ENCODE measurements at places on chromosomes 11 and 22.

GRCh38 chr22:44947846-44948245 lies 62.0 kb downstream of the PHF21B start:
- no peak for DNase-seq

DNA sequence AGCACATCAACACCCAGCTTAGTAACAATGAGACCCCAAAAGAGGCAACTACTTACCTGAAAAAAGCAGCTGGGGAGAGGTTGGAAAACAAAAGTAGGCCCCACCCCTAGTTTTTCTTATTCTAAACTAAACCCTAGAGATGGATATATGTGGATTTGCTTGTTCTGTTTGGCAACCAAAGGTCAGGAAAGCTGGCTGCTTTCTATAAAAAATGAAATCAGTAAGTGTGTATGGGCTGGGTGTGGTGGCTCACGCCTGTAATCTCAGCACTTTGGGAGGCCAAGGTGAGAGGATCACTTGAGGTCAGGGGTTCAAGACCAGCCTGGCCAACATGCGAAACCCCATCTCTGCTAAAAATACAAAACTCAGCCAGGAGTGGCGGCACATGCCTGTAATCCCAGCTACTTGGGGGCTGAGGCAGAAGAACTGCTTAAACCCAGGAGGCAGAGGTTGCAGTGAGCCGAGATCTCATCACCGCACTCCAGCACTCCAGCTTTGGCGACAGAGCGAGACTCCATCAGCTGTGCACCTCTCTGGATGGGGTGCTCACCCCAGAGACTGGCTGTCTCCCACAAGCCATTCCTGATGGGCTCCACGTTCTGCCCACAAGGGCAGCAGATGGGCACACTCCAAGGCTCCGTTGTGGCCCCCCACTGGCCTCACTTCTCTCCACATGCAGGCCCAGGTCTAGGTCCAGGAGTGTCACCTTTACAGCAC lies 30.0 kb downstream of the PACSIN2 start:
- no peak for DNase-seq

GRCh38 chr22:47155131-47155885 lies 392.9 kb downstream of the TBC1D22A start:
- no peak for DNase-seq

DNA sequence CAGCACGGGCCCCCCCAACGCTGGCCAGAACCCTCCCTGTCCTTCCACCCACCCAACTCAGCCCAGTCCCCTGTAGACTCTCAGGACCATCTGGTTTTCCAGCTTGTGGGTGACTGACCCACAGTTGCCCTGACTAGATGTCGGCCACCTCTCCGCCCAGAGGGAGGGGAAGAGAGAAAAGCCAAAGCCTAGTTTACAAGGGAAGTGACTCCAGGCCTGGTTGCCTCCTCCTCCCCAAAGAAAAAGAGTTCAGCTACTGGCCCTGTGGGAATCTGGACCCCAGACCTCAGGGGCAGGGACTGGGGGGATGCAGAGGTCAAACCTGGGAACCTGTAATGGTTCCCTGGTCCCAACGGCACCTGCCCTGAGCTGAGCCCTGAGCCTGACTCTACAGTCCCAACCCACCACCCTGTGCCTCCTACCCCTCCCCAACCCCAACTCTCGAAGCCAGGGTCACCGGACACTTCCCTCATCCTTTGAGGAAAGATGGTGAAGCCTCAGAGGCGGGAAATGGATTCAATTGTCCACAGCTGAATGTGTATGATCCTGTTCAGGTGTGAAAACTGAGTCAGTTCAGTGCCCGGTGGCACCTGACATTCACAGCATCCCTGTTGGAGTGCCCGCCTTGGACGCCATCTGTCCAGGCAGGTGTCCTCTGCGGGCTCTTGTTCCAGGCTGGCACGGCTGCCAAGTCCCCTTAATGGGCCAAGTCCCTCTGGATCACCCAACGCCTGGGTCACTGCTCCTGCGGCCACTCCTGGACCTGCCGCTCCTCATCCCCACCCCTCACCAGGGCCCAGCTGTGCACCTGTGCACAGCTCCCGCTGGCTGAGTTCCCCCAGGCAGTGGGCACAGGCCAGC lies 21.0 kb upstream of the WNT7B start:
- no peak for DNase-seq

GRCh38 chr11:12827929-12828812 lies 153.9 kb downstream of the TEAD1 start:
- peak; percentile 69 for DNase-seq

- no peak for DNase-seq
These were observed 79.1 kb downstream of the MORC2 start for GRCh38 chr22:30889268-30889995.

DNA sequence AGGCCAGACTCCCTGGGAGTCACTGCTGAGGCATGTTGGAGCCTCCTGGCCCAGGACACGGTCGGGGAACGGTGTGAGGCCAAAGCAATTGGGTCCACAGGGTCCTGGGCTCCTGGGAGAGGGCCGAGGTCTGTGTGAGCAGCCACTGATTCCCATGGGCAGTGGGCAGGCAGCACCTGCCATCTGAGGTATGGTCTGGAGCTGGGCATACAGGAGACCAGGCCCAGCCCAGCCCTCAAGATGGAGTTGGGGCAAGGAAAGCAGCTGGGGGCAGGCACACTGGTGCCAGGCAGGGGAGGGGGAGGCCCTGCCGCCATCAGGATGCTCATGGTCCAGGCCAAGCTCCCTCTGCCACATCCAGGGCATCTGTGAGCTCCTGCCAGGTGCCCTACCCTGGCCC lies 32.2 kb upstream of the HMOX1 start:
- no peak for DNase-seq

GRCh38 chr11:44618561-44619425 lies 53.3 kb downstream of the CD82 start:
- no peak for DNase-seq

GRCh38 chr22:49212466-49212865 lies 615.2 kb downstream of the BRD1 start:
- DNase-seq, result no peak

GRCh38 chr11:115930291-115930690 lies 426.1 kb upstream of the CADM1 start:
- no peak for DNase-seq

- peak; percentile 97 for DNase-seq
These were observed 4.1 kb downstream of the CD248 start for GRCh38 chr11:66312549-66313320.

GRCh38 chr11:9008661-9009060 lies 4.9 kb upstream of the NRIP3 start:
- DNase-seq, result no peak

DNA sequence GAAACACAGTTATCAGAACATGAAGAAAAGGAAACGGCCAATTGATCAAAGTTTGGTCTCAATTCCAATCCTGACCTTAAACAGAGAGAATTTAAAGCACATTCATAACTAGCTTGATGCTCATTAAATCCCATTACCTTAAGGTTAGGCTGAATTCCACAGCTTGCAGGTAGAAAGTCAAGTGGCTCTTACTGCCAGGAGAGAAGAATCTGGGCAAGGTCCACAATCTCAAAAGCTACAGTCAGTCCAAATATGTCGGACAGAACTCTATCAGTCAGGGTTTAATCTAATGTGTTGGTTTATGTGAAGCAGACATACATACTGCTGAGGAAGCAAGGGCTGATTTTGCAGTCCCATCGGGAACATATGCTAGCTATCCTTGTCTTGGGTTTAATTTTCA lies 348.8 kb downstream of the SOX6 start:
- no peak for DNase-seq

GRCh38 chr11:120501976-120502755 lies 9.4 kb upstream of the GRIK4 start:
- DNase-seq, result no peak

GRCh38 chr22:39265143-39265886 lies 20.5 kb upstream of the PDGFB start:
- no peak for DNase-seq

GRCh38 chr11:35751664-35752061 lies 89.1 kb downstream of the TRIM44 start:
- no peak for DNase-seq

- peak; percentile 84 for DNase-seq
These were observed 8.9 kb downstream of the HPX start for GRCh38 chr11:6431861-6432260.

DNA sequence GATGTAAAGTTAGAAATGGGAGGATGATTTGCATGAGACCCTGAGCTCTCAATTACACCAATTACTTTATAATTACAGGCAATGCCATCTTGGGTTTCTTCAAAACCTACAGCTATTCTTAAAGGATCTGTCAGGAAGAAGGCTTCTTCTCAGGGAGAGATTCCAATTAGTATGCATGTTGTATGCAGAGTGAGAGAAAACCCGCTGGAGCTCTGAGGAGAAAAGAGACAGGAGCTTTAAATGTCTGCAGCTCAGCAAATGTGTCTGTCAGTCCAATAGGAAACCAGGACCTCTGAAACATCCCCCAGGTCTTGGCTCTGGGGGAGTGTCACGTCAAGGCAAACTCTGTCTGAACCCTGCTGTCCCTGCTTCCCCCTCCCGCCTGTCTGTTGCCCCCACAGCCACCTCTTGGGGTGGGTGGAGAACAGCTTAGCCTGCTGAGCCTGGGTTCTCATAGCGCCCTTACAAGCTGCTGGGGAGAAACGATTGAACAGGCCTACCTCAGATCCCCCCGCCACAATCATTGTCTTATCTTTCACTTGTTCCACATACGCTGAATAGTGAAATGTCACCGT lies 140.2 kb downstream of the SPATA19 start:
- DNase-seq, result no peak

GRCh38 chr11:120880498-120881175 lies 143.3 kb upstream of the TBCEL start:
- DNase-seq, result peak; percentile 40

DNA sequence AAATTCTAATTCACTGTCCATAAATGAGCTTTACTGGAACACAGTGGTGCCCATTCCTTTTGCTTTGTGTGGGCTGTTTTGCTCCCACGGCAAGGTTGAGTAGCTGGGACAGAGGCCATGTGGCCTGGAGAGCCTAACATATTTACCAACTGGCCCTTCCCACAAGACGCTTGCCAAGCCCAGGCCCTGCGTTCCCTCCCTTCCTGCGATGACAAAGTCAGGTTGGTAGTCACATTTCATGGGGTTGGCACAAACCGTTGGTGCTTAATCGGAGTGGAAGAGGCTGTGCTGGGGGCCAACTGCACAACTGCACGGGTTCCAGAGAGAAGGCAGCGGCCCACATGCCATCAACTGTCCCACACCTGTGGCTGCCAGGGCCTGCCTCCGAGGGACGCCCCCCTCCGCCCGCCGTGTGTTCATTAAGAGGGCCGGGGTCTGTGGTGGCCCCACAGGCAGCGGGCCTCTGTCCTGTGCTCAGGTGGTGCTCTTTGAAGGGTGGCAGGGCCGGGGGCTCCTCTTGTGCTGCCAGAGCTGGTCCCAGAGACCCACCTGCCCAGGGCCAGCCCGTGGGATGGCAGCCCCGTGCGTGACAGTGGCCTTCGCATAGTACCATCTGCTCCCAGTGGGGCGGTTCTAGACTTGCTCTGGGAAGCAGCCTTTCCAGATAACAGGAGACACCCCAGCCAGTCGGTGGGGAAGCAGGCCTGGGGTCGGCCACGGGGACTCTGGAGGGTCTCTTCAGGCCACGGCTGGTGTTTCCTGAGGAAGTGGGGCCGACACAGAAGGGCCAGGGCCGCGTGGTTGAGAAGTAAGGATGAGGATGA lies 81.5 kb upstream of the CLDN5 start:
- DNase-seq, result no peak

- no peak for DNase-seq
These were observed 800.9 kb downstream of the BRD1 start for GRCh38 chr22:49026494-49027367.

- no peak for DNase-seq
These were observed 19.7 kb downstream of the ZBED4 start for GRCh38 chr22:49873228-49873940.

- no peak for DNase-seq
These were observed 4.5 kb downstream of the POLDIP3 start for GRCh38 chr22:42610186-42610585.

GRCh38 chr11:125226706-125227105 lies 62.2 kb downstream of the PKNOX2 start:
- no peak for DNase-seq

GRCh38 chr11:116420770-116421528 lies 351.8 kb downstream of the BUD13 start:
- no peak for DNase-seq

DNA sequence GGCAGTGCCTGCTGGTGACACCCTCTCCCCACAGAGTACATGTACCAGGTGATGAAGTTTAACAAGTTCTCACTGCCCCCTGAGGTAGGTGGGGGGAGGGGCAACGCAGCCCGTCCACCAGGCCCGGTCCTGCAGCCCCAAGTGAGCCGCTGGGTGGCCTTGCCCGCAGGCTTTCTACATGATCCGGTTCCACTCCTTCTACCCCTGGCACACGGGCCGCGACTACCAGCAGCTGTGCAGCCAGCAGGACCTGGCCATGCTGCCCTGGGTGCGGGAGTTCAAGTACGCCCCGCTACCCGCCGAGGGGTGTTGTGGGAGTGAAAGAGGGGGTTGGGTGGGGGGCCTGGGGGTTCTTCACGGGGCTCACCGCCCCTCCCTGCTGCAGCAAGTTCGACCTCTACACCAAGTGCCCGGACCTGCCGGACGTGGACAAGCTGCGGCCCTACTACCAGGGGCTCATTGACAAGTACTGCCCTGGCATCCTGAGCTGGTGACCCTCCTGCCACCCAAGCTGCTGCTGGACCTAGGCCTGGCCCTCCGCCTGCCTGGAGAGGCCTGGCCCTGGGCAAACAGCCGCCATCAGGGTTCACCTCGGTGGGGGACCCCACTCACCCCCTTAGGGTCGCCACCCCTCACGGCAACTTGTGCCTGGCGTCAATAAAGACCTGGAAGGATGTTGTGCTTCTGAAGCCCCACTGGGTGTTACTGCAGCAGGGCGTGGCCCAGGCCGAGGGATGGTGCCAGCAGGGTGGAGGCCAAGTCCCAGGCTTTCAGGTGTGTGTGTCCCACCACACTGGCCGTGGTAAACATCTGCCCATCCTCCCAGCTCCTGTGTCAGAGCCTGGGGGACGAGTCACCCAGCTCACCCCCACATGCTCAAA lies 2.9 kb downstream of the MIOX start:
- no peak for DNase-seq

- no peak for DNase-seq
These were observed 840 bp downstream of the VPREB3 start for GRCh38 chr22:23753385-23753784.

DNA sequence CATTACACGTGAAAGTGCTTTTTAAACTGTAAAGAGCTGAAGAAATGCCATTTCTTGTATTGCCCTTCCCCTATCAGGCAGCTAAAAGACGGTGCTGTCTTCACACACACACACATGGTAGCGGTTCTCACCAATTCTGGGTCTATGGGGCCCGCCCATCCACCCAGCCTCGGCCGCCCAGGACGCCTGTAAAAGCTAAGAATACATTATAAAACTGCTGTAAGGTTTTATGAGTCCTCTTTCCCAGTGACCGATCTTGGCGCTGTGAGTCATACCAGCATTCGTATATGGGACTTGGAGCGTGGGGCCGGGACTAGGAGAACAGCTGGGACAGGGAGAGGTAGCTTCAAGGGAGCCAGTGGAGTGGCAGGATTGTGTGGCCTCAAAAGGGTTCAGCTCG lies 149.7 kb upstream of the CADM1 start:
- DNase-seq, result no peak

- no peak for DNase-seq
These were observed 452.0 kb downstream of the JRKL start for GRCh38 chr11:96841792-96842191.

GRCh38 chr11:130162733-130163132 lies 3.2 kb downstream of the ST14 start:
- DNase-seq, result peak; percentile 29

Data from GM03348 (cell line).